Activated CD4-positive, alpha-beta T cell treated with anti-CD3 and anti-CD28 coated beads, Interleukin-2, Interleukin-6, amounts not matched to agents 100 ng/mL and 50 ng/mL, durations not matched to agents 16 hours and 8 hours (primary cell): ENCODE measurements at places on chromosomes 2 and 18.

GRCh38 chr18:3827236-3827845, 377.4 kb downstream of the TGIF1 start:
- DNase-seq, result no peak

DNA sequence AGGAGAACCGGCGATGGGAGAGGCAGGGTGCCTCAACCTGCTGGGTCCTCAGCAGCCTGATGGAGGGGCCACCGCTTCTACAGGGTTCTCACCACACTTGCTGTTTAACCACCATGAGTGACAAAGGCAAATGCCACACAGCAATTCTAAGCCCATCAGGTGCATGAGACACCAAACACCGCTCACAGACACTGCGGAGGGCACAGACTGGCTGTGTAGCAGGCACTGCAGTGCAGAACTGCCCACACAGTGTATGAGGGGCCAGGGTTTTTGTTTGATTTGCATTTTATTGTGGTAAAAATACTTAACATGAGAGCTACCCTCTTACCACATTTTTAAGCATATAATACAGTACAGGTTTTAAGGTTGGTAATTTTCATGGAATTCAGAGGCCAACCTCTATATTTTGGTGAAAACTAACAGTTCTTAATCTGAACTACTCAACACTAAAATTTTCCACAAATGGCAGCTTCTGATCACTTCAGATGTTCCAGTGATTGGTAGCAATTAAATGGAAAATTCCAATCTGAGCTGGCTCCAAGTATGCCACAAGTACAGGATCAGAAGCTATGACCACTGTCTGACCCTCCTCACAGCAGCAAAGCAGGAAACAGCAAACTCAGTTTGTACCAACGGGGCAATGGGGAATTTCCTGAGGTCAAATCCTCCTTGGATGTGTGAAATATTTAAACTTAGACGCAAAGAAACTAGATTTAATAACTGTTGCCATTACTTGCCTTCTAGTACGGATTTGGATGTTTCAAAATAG, 67.7 kb downstream of the FAM210A start:
- no peak for DNase-seq

GRCh38 chr2:131641414-131642206, 113.9 kb downstream of the CCDC74A start:
- DNase-seq, result no peak

- no peak for DNase-seq
Measured at GRCh38 chr2:140621583-140622362, 1509.0 kb downstream of the LRP1B start.
